ENCODE measurements at places on chromosomes 13 and 19. TPM values are rescaled to one million over a fixed set of nuclear protein-coding genes. Genes with fewer than 3 reads are reported as not detected.

GRCh38 chr19:32296694-32297093 lies 48.7 kb upstream of the ZNF507 start:
- DNase-seq, result no peak

GTF2F2 gene
- 28.5 TPM for total RNA-seq

DNA sequence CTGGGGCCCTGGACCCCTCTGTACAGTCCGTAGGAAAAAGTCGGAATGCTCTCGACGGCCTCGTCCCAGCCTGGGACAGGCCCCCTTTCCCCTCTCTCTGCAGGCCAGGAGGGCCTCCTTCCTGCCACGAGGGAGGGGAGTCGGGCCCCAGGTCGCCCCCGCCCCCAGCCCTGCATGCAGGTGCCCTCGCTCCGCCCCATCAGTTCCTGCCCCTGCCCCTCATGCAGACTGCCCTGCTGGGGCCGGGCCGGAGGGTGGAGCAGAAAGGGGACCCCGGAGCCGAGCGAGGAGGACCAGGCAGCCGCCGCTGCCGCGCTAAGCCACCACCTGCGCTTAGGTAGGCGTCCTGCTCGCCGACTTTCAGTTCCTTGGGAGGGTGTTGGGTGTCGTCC lies 7.3 kb downstream of the LYL1 start:
- DNase-seq, result no peak

DNA sequence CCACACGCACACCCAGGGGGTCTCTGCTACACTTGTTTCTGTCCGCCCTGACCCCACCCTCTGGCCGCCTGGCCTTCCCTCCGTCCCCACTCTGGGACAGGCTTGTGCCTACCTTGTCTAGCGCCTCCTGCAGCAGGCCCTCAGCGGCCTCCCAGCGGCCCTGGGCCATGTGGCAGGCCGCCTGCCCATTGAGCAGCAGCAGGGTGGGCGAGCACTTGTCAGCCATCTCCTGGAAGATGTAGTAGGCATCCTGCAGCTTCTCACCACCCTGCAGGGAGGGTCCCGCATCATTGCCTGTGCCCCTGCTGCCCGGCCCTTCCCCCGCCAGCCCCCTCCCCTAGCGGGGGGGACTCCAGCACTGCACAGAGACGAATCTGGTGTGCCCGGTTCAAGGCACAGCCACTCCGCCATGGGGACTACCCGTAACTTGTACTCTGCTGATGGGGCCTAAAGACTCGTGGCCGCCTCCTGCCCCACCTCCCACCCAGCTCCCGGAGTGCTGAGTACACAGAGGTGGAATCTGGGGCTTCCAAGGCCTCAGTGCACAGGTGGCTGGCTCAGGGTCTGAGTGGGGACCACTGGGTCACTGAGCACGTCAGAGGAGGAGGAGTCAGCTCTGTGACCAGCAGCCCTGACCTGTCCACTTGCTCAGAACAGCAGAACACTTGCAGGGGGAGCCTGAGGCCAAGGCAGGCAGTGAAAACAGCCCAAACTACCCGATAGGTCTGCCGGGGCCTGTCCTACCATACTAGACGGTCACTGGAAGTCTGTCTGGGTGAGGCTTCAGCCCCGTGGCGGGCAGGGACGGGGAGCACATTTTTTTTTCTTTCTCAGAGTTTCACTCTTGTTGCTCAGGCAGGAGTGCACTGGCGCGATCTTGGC lies 7.4 kb upstream of the CERS1 start:
- DNase-seq, result no peak

NDFIP2 gene
- total RNA-seq, result 9.4 TPM

- DNase-seq, result no peak
These were observed 117.3 kb downstream of the POSTN start for GRCh38 chr13:37481011-37481884.

DNA sequence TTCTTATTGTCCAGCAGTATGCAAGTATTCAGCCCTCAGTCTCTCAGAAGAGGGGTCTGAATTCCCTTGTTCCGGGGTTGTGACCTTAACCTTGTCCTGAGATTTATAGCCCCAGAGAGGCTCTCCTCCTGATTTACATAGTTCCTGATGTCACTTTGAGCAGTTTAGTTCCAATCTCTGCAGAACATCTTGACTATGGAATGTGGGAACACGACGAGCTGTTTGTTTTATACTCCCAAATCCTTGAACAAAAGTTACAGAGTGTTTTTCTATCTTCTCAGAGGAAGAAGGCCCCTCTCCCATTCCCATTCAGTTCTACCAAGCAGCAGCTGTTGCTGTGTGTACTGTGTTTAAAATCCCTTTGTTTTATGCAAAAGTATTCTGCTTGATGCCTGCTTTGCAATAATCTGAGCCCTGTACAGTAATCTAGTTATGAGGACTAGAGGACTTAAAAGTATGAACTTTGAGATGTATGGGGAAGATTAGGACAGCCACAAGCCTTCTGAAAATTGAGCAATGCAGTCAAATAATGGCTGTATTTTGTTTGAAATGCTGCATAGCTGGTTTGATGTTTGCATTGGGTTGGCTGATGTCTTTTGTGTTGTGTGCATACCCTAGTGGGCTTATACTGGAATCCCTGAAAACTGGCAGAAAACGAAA lies 74.7 kb downstream of the KL start:
- DNase-seq, result no peak

COQ8B gene
- 35.9 TPM for total RNA-seq

DNA sequence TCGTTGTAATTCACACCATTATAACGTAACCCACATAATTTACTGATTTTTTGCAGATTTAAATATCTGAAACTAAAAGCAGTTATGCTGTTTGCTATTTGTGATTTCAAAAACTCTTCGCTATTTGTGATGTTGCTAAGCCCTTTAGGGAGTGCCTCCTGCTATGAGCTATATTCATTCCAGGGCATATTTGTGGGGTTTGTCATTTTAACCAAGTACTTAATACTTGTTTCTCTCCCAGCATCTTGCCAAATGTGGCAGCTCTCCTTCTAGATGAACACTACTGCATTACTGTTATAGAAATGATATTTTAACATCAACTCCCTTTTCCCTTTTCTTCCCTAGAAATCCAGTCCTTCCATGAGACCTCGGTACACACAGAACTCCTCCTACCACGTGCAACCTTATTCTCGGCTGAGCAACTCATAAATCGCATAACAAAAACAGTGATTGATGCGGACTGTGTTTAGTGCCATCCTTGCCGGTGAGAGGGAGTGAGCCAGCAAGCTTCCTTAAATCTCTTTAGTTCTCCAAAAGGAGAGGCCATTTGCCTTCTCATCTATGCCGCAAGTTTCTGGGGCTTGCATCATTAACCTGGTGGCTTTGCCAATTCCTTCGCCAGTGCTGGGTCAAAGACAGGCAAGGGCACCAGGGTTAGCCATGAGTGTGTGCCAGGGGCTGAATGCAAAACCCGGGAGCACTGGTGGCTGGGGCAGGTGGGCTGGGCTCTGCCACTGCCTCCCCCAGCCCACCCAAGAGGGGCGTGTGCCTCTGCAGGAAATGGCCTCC lies 33.4 kb downstream of the RFX2 start:
- peak; percentile 82 for DNase-seq

UFM1 gene
- total RNA-seq, result 54.9 TPM

- DNase-seq, result peak; percentile 61
These were observed 459 bp downstream of the PCDH20 start for GRCh38 chr13:61415058-61415721.

AKAP11 gene
- 38.1 TPM for total RNA-seq

PROZ gene
- total RNA-seq, result not detected

DNA sequence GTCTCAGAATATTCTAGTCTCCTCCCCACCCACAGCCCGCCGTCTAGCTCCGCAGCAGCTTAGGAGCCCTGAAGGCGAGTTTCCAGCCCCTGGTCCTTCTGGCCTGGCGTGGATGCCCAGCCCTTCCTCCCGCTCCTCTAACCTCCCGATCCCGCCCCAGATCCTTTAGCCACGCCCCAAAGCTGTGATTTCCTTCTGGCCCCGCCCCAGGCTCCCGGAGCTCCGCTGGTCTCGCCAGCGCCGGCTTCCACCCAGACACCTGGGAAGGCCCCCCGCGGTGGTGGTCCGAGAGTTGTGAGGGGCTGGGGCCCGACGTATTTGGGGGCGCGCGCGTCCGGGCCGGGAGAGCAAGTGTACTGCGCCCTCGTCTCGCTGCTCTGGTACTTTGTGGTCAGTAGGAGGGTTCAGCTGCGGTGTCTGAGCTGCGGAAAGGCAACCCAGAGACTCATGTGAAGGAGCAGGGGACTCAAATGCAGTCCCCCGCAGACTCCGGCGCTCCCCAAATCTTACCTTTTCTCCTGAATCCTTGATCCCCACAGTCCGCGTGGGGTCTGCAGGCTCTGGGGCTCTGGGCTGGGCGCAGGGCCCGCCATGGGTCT lies at the start of gene CGB7:
Gene CGB7, minus strand, starts transcription at position 114 of the 599 bp plus-strand sequence. CDS start 2,374 bp downstream, outside the sequence.
- DNase-seq, result peak; percentile 79

SLC6A16 gene
- total RNA-seq, result 1.1 TPM

DNA sequence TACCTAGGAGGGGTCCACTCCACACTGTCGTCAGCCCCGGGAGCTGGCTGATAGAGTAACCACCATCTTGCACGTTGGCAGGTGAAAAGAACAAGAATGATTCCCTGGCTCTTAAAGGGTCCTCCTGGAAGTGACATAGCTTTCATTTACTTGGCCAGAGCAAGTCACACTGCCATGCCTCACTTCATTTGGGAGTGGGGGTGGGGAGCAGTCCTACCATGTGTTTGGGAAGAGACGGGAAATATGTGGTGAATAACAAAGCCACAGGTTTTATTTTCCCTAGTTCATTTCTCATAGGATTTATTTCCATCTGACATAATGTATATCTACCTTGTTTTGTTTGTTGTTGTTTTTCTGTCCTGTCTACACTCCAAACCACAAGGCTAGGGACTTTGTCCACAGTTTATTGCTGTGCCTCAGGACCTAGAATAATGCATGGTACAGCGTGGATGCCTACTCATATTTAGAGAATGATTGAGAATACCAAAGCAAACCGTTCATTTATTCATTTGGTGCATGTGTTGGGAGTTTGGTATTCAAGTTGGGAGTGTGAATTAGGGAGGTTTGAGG lies 26.8 kb downstream of the UBAC2 start:
- DNase-seq, result no peak

GPC6 gene
- 27.5 TPM for total RNA-seq

Data from sigmoid colon (tissue), 7 donors.